NCI-H226 (cell line): ENCODE measurements at places on chromosomes 5 and 9.

DNA sequence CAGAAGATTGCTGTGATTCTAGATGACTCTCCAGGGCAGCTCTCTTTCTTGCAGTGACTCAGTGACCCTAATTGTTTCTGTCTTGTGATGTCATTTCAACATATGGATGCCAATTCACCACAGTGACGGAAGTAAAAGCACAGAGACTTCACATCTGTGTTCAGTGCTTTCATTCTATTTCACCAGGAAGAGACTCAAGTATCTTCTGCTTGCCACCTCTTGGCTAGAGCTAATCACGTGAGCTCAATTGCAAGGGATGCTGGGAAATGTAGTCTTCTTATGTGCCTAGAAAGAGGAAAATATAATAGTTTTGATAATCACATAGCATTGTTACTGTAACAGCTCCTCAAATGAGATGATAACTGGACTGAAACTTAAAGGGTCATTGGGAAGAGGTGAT lies 453.3 kb upstream of the KLF4 start:
- no peak for DNase-seq

DNA sequence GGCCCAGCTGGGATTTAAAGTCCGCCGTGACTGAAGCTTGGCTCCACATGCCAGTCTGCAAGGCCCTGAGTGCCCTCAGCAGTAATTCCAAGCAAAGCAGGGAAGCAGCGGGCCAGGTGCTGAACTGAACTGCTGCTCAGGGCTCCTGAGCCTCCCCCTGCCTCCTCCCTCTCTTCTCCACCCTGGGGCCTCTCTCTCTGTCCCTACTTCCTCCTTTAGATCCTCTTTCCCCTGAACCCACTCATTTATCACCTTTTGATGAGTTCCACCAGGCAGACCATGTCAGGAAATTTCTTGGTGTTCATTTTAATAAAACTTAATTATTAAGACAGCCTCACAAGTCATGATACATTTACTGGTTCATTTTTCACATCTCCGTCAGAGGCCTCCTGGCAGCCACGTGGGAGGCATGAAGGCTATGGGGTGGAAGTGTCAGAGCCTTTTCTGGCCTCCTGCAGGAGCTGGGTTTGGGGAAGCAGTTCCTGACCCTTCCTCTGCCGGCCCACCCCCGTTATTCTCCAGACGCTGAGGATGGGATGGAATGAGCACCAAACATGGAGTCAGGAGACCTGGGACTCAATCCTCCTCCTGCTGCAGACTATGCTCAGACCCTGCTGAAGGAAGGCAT lies 32.2 kb upstream of the KCNIP1 start:
- DNase-seq: no peak

DNA sequence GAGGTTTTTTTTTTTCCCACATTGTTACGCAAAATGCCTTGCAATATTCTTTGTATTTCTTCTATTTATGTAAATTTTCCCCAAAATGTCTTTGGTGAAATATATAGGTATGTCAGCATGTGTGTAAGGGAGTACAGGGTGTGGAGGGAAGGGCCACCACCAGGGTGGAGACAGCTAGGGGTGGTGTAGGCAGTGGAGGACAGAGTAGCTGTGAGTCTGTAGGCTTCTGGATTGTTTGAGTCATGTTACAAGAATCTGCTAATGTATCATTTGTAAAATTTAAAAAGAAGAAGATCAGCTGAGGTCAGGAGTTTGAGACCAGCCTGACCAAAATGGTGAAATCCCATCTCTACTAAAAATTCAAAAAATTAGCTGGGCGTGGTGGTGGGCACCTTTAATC lies 175.5 kb downstream of the NXNL2 start:
- peak; percentile 48 for DNase-seq

GRCh38 chr9:137027369-137028262 lies at the start of gene ABCA2:
TSS of gene ABCA2 (minus strand) at chr9:137028237. CDS start at chr9:137028140, 97 bp downstream.
- no peak for DNase-seq

DNA sequence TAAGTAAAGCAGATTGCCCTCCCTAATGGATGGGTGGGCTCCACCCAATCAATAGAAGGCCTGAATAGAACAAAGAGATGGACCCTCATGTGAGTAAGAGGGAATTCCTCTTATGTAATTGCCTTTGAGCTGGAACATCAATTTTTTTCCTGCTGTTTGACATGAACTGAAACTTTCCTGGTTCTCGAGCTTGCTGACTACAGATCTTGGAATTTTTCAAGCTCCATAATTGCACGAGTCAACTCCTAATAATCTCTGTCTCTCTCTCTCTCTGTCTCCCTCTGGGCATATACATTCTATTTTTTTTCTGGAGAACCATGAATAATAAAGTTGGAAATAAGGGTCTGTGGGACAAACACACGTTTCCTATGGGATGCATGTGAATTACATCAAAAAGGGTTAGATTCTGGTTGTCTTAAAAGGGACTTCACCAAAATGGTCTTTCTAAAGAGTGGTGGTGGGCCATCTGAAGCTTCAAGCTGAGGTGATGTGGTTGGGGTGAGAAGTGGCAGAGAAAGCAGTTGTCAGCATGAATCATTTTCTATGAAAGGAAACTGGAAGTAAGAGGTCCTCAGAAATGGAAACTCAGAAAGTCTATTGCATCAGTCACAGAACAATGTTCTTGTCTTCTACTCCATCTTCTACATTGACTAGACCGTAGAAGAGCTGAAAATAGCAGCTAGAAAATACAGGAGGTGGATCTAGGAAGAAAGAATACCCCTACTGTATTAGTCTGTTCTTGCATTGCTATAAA lies 47.0 kb upstream of the HOMER1 start:
- DNase-seq: peak; percentile 44

GRCh38 chr9:136496181-136496580 lies 13.3 kb upstream of the SEC16A start:
- DNase-seq: no peak

DNA sequence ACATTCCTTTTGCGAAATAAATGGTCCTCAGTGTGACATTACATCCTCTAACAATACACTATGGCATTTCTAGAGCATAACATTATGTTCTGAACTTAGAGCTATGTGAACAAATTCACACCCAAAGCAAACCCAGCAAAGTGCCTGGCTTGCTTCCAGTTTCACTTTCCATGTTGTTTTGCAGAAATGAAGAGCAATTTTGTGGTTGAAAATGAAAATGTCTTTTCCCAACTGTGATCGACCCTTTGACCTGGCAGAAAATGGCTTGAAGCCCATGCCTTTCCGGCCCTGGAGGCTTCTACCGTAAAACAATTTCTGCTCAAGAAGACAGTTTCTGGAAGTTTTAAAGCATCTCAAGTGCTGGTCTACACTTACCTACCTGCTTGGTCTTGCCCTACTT lies 344.7 kb upstream of the RGMB start:
- DNase-seq: peak; percentile 35

DNA sequence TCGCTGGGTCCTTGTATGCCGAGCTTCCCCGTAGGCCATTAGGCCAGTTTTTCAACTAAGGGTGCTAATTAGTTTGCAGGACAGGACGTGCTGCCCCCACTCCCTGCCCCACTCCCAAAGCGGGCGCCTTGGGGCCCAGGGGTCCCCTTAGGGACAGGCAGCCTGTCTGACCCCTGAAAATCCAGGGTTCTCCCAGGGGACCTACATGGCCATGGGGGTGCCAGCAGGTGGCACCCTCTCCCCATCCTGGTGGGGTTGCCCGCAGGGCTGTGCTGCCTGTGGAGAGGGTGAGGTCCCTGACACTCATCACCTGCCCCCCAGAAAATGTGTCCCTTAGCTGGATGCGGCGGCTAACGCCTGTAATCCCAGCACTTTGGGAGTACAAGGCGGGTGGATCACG lies 8.5 kb upstream of the CCDC187 start:
- peak; percentile 36 for DNase-seq

- DNase-seq: no peak
Measured at GRCh38 chr5:159171274-159171673, 38.1 kb downstream of the RNF145 start.

GRCh38 chr5:149839761-149840160 lies 104.8 kb downstream of the PDE6A start:
- DNase-seq: no peak

GRCh38 chr5:155594270-155594669 lies 580.7 kb downstream of the KIF4B start:
- DNase-seq: no peak

DNA sequence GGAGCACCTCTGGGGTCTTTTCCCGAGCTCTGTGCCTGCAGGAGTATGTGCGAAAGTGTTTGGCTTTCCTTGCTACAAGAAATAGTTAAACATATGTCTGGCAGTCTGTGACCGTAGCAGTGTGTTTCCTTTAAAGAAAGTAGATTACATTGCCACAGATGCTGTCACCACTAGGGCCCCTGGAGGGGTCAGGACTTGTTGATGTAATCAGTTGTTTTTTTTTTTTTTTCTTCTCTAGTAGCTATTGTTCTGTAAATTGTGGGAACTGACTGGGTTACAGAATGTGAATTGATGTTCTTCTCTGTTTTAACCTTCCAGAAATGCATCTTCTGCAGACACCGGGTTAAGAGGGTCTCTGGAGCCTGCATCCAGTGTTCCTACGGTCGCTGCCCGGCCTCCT lies 345.6 kb downstream of the KDM4C start:
- DNase-seq: no peak

DNA sequence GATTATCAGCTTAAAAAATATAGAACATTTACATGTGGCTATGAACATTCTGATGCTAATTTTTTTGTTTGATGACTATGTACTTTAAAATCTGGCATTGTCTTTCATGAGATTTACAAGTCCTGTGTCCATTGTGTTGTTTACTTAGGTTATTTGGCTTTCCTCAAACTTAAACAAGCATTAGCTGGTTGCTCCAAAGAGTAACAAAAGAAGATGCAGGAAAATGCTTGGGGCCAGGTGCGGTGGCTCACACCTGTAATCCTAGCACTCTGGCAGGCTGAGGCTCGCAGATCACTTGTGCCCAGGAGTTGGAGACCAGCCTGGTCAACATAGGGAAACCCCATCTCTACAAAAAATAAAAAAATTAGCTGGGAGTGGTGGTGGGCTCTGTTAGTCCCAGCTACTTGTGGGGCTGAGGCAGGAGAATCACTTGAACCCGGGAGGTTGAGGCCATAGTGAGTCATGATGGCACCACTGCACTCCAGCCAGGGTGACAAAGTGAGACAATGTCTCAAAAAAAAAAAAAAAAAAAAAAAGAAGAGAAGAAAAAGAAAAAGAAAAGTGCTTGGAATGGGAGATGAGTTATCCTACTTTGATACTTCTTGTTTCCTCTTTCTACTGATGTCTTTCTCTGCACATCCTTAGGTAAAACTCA lies 39.7 kb downstream of the PAM start:
- no peak for DNase-seq

GRCh38 chr9:76637416-76637815 lies 126.8 kb upstream of the PCA3 start:
- DNase-seq: peak; percentile 55

GRCh38 chr5:139061274-139061673 lies 136.9 kb downstream of the SIL1 start:
- DNase-seq: peak; percentile 55

GRCh38 chr9:70551396-70551795 lies 136.9 kb upstream of the KLF9 start:
- peak; percentile 24 for DNase-seq

DNA sequence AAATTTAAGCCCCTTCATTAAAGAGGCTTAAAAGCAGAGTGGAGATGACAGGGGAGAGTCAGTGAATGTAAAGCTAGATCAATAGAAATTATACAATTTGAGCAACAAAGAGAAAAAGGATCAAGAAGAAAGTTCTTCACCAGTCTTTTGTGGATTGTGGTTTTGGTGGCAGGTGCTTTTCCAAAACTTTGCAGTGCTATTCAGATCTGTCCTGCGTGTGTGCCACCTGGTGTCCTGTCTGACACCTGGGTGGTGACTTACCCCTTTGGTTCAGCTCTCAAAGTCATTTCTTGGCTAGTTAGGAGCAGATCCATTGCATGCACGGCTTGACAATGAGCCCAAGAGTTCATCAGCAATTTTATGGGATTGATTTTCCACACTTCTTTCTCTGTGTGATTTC lies 69.4 kb downstream of the SREK1 start:
- no peak for DNase-seq

DNA sequence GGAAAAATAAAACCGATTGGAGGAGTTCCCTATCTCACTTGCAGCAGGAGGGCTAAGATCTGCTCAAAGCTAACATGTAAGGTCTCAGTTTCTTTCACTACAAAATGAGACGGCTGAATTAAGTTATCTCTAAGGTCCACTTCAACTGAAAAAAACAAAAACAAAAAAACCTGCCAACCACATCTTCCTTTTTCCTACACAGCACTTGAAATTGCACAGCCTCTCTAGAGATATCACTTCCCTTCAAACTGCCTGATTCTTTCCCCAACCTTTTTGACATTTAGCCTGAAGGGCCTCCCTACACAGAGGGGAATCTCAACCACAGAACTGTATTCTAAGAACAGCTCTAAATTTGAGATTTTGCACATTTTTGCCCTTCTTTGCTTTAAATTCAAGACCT lies 227.9 kb upstream of the TARS1 start:
- DNase-seq: no peak

GRCh38 chr5:60382716-60383115 lies 317.2 kb downstream of the DEPDC1B start:
- no peak for DNase-seq
